ENCODE measurements at places on chromosomes 16 and 17.

DNA sequence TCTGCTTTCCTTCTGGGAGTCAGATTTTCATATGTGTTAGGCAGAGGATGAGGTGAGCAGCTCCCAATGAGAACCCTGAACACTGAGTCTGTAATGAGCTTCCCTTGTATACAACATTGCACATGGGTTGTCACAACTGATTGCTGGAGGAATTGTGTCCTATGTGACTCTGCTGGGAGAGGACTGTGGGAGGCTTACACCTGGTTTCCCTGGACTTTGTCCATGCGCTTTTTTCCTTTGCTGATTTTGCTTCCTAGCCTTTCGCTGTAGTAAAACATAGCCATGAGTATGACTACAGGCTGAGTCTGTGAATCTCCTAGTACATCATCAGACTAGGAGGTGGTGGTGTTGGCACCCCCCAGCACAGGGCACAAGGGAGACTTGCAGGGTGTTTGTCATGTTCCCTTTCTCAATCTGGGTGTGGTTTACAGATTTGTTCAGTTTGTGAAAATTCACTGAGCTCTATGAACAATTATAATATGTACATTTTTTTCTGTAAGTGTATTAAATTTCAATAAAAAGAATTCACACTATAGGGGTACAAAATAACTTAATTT, 1.7 kb upstream of the PLK1 start:
- no peak for DNase-seq

DNA sequence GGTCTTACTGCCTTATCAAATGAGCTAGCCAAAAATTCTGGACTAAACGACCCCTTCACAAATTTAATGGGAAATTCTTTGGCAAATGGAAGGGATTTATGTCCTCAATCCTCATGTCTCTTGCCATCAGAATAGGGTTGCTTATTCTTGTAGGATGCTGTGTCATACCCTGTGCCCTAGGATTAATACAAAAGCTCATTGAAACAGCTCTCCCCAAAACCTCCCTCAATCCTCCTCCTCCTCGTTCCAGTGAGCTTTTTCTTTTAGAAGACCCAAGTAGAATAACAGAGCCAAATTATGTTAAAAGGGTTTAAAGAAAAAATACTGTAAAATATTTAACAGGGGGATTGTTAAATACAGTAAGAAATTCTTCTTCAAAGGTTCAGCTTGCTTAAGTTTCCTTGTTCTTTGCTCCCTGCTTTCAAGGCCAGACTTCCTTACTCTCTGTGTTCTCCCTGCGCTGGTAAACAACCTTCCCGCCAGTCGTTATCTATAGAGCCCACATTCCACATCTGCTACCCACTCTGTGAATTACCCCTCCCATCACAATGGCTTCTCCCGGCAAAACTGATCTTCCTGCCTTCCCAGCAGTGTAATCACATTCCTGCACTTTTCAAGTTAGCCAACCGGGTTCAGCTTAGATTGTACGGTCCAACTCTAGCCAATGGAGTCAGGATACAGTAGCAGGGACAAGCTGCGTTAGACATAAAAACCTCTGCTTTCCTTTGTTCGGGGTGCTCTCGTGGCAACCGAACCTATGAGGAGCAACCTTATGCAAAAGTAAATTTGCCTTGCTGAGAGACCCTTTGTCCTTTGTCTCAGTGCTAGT, 9.7 kb downstream of the HPR start:
- no peak for DNase-seq

GRCh38 chr16:71564335-71564967, 12.4 kb downstream of the TAT start:
- DNase-seq: peak; percentile 5

DNA sequence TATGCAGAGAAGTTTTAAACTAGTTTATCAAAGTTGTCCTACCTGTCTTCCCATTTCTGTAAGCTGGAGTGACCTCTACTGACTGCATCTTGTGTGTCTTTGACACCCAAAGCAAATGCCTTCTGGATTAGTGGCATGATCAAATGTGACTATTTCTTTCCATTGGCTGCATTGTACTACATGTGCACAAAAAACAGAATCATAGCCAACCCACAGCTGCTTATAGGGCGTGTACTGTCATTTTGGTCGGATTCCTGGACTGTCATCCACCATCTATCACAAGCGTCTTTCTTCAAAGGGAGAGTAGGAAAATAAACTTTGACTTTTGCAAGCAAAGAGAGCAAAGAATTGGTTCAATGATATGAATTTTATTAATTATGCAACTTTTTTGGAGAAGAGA, 310.6 kb downstream of the MAP2K6 start:
- DNase-seq: no peak

DNA sequence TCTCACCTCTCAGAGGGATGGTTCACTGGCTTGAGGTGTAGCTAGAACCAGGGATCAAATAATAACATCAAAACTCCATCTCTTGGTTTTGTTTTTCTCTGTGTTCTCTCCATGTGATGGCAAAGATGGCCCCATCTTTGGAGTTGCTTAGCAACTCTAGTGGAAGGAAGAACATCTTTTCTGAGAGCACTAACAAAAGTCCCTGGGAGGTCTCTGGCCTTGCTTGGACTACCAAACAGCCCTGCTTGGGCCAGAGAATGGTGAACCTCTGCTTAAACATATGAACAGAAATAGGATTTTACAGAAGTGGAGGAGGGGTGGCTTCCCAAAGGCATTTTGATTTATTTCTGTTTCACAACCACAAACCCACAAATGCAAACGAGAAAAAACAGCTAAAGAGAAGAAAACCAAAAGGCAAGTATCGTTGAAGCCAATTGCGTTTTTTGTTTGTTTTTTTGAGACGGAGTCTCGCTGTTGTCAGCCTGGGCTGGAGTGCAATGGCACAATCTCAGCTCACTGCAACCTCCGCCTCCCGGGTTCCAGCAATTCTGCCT, 13.2 kb downstream of the GABARAPL2 start:
- DNase-seq: no peak

GRCh38 chr16:55475919-55476318, 3.1 kb upstream of the MMP2 start:
- DNase-seq: no peak

DNA sequence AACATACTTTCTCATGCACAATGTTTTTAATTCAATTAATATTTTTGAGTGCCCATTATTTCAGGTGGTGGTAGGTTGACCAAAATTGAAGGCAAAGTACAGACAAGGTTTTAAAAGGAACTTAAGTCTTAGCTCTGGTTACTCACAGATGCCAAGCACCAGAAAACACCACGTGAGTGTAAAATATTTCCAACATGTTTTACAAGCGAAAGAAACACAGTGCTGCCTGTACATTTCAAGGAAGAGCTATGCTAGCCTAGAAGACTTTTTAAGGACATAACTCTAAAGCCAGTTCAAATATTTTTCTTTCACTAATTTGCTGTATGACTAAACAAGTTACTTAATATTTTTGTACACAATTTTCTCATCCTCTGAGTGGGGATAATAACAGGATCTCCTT, 736.4 kb upstream of the GOT2 start:
- no peak for DNase-seq

GRCh38 chr17:50882851-50883250, 16.7 kb upstream of the TOB1 start:
- DNase-seq: peak; percentile 69

DNA sequence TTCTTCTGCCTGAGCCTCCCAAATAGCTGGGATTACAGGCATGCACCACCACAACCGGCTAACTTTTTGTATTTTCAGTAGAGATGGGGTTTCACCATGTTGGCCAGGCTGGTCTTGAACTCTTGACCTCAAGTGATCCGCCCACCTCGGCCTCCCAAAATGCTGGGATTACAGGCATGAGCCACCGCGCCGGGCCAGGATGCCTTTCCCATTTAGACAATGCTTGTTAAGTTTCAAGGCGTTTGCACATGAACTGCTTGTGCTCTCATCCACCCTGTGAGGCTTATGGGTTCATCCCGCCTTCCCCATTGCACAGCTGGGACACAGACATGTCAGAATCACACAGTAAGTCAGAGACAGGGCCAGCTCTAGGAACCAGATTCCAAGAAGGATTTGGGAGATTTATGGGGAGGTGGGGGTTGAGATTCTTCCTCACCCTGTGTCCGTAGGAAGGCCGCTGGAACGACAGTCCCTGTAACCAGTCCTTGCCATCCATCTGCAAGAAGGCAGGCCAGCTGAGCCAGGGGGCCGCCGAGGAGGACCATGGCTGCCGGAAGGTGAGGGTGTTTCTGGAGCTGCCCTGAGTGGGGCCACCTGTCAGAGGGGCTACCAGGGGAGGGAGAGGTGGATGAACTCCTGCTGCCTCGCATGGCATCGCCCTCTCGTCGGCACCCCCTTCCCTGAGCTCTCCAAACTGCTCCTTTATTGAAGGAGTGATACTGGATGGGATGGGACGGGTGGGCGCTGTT, 46.3 kb downstream of the MRC2 start:
- no peak for DNase-seq

GRCh38 chr17:35621768-35622167, 34.6 kb downstream of the AP2B1 start:
- no peak for DNase-seq

DNA sequence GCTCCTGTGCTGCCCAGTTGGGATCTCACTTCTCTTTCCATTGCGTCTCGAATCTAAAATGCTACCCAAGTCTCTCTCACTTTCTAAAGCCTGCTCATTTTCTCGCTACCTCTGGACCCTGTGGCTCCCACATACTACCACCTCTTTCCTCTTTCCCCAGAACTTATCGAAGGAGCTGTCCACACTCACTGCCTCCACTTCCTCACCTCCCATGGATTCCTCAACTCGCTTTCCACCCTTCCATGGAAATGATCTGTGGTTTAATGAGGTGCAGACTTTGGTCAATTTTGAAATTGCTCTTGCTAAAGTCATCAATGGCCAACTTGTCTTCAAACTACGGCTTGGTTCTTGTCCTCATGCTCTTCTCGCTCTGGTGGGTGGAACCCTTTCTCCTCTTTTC, 37.2 kb upstream of the ETV4 start:
- DNase-seq: no peak

DNA sequence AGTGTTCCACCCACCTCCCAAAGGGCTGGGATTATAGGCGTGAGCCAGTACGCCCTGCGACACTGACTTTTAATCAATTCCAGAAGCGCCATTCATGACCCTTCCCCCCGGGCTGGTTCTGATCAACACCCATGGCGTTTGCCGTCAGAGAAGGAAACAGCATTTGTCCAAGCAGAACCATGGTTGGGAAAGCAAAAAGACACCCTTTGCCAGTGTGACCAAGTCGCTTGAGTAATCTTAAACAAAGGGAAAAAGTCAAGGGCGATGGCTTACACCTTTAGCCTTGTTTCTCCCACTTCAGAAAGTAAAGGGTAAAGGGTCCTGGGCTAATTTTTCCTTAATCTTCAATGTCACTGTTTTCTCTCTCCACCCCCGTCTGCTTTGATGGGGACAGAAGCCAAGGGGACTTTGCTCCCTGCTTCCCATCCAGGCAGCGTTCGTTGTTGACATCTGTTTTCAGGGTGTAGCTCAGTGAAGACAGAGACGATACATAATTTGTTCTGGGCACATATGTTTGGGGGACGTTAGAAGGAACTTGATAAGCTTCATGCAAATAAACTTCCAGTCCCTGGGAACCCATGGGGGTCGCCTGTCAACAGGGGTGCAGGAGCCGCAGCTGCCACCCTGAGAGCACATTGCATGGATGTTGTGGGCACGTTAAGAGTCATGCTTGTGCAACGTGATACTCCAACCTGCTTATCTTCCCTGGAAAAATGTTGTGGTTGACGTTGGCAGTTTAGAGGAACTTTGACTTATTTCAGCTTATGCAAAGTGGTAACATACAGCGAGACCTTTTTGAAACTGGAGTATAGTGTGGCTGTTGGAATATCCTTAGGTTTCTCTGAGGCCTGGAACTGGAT, 50.6 kb upstream of the TANGO6 start:
- peak; percentile 39 for DNase-seq

GRCh38 chr16:69089091-69089910, 16.2 kb upstream of the HAS3 start:
- no peak for DNase-seq

DNA sequence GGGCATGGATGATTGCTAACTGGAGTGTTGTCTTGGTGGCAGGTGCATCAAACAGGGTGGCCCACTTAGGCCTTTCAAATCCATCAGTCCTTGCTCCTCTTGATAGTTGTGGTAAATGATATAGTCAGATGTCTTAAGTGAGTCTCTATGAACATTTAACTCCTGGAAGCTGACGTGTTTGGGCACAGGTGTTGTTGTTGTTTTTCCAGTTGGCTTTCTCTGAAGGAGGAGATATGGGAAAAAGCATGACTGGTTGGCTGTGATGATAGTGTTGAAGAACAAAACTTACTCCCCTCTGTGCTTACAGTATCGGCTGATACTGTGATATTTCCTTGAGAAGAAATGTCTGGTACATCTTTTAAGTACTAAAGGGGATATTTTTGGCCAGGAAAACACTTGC, 18.0 kb downstream of the TNRC6A start:
- DNase-seq: no peak

GRCh38 chr17:67403065-67403464, 26.0 kb downstream of the PITPNC1 start:
- no peak for DNase-seq

DNA sequence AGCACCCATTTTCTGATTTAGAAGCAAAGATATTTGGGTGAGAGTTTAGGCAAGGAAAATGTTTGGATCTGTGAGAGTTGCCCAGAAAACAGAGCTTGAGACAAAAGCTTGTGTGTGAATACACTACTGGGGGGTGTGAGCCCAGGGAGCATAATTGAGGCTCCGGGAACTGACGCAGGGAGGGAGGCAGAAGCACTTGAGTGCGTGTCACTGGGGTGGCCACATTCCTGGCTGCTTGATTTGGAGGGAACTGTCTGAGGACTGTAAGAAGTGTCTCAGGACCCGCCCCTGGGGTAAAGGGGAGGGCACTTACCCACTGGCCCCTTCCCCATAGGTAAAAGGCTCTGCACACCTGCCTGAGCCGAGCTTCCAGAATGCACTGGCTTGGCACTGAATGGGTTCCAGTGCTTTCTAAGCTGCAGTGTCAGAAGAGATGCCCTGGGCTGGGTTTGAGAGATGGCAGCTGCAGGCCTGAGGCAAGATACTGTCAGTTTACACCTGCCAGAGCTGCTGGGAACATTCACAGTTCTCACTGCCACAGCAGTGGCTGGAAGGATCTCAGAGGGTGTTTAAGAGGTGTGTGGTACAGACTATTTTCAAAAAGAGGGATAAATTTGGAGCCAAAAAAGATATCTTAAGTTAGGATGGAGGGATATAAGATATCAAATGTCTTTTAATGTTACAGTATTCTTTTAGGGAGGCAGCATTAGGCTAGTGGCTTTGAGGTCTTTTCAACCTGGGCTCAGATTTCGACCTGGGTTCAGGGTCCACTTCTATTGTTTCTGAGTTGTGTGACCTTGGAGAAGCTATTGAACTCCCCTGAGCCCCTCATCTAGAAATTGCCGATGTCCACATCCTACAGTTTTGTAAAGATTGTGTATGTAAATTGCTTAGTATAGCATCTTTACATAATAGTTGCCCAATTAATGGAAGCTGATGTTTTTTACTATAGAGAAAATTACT, 6.9 kb upstream of the TEX2 start:
- DNase-seq: no peak

- peak; percentile 53 for DNase-seq
These were observed 101.9 kb downstream of the LITAF start for GRCh38 chr16:11484691-11485258.

GRCh38 chr17:74290340-74290739, 16.3 kb downstream of the DNAI2 start:
- DNase-seq: no peak
